ENCODE measurements at places on chromosomes 4 and X.

DNA sequence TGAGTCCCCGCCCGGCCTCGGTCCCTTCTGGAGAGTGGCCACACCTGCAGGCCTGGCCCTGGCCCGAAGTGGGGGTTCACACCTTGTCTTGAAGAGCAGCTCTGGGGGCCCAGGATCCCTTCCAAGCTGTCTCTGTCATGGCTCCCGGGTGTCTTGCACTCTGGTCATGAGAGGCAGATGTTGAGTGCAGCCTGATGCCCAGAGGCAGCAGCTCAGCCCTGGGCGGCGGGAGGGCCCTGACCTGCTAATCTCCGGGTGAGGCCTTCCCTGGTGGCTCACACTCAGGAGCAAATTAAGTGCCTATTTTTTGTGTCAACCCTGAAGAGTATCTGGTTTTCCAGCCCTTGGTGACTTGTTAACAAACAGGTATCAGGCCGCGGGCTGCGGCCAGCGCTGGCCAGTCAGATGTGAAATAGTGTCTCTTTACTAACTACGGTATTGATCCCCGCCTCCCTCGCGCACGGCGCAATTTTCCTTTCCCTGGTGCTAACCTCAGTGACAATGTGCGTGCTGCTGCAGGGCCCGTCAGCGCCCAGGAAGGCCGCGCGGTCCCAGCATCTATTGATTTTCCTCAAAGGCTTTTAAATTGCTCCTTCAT is 24.2 kb downstream of the NKX1-1 start:
- DNase-seq, result no peak

GRCh38 chr4:47278631-47279030 is 184.9 kb downstream of the COMMD8 start:
- no peak for DNase-seq

GRCh38 chr4:121370729-121371325 is 10.0 kb downstream of the QRFPR start:
- DNase-seq, result peak; percentile 50

GRCh38 chrX:41963348-41963747 is 40.0 kb upstream of the CASK start:
- peak; percentile 13 for DNase-seq

- DNase-seq, result no peak
Measured at GRCh38 chr4:173517781-173518424, 12.1 kb downstream of the HAND2 start.

DNA sequence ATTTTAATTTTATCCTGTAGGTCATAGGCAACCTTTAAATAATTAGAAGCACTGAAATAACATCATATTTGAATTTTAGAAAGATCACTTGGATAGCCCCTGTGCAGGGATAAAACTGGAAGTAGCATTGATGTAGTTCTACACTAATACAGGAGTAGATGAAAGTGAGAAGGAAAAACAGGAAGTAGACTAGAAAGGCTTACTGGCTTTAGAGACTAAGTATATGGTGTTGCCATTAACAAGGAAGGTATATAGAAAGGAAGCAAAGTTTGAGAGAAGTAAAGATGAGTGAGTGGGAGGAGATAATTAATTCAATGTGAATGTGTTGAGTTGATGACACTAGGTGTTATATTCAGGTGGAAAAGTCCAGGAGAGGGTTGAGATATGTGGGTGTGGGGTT is 73.1 kb upstream of the EPGN start:
- peak; percentile 46 for DNase-seq

DNA sequence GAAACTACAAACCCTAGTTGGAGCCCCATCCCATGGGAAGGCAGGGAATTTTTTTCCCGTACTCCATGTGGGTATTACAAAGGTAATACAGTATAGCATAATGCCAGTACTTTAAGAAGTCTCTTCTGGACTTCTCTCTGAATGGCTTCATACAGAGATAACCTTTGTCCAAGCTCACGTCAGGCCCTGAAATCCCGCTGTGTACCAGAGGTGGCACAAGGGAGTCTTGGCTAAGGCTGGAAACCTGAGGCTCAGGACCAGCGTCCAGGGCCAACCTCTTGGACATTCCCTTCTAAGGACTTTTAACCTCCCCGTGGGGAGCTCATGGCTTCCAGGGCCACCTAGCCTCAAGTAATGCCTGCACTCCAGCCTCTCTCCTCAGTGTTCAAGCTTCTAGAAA is 338.9 kb upstream of the FAM241A start:
- no peak for DNase-seq

- DNase-seq, result no peak
Measured at GRCh38 chr4:183563874-183564273, 59.0 kb downstream of the ING2 start.

GRCh38 chr4:70893790-70894189 is 8.4 kb upstream of the MOB1B start:
- no peak for DNase-seq

DNA sequence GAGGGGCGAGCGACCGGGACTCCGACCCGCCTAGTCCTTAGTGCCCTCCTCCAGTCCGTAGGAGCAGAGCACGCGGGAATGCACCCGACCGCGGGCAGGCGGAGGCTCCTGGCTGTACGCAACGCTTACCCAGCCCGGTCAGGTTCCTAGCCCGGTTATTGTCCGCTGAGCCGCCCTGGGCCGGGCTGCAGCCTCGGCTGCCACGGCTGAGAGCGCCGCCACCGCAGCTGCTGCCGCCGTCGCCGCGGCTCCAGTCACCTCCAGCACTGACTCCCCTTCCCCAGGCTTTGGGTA is at the start of gene AMER1:
Gene AMER1, minus strand, starts transcription at position 268 of the 294 bp plus-strand sequence. CDS start 12,422 bp downstream, outside the sequence.
- no peak for DNase-seq

- DNase-seq, result no peak
Measured at GRCh38 chr4:8748236-8748575, 123.4 kb downstream of the HMX1 start.

DNA sequence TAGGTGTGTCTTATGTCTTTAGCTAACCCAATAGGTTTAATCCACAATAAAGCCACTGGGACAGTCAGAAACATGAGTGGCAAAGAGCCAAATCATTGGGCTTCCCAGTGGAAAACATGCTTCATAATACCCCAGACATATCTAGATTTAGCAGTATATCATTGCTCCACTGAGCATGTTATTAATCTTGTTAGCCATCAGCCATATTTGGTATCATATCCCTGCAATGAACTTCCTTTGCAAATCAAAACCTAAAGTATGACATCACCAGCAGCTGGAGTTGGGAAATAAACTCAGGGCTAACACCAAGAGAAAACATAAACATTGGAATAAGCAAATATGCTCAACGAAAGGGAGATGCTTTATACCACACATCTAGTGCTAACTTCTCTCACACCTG is 280.8 kb upstream of the NOCT start:
- no peak for DNase-seq

- no peak for DNase-seq
Measured at GRCh38 chr4:11397146-11397545, 31.5 kb downstream of the HS3ST1 start.

- no peak for DNase-seq
Measured at GRCh38 chr4:156901871-156902270, 69.7 kb downstream of the PDGFC start.

- DNase-seq, result no peak
Measured at GRCh38 chr4:76716020-76716419, 181.9 kb downstream of the SOWAHB start.

DNA sequence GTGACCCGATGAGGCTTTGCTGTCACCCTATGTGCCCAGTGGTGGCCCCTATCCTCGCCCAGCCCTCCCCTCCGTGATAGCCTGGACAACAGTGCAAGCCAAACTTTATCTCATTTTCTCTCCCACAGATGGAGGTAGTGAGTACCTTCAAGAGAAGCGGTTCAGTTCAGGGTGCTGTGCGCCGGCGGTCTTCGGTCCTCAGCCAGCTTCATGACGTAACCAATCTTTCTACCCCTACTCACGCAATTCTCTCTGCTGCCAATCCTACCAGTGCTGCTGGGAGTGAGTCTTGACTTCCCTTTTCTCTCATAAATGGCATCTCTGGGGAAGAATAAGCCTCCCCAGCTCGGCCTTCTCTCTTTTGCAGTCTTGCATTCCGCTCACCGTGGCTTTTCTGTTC is 29.5 kb downstream of the CCNQ start:
- DNase-seq, result peak; percentile 93

DNA sequence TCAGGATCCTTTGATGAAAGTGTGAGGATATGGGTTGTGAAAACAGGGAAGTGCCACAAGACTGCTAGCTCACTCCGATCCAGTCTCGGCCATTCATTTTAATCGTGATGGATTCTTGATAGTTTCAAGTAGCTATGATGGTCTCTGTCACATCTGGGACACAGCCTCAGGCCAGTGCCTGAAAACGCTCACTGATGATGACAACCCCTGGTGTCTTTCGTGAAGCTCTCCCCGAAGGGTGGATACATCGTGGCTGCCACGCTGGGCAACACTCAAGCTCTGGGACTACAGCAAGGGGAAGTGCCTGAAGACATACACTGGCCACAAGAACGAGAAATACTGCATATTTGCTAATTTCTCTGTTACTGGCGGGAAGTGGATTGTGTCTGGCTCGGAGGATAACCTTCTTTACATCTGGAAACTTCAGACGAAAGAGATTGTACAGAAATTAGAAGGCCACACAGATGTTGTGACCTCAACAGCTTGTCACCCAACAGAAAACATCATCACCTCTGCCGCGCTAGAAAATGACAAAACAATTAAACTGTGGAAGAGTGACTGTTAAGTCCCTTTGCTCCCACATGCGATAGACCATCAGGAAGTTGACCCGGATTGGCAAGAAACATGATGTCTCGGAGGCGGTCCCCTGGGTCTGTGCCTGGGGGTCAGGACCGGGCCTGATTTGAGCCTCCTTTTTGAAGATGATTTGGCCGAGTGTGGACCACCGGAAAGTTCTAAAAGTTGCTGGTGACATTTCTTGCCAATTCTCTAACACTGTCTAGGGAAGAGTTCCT is 22.2 kb downstream of the LIAS start:
- DNase-seq, result peak; percentile 25

GRCh38 chr4:118277243-118277642 is 75.6 kb downstream of the PRSS12 start:
- DNase-seq, result no peak

DNA sequence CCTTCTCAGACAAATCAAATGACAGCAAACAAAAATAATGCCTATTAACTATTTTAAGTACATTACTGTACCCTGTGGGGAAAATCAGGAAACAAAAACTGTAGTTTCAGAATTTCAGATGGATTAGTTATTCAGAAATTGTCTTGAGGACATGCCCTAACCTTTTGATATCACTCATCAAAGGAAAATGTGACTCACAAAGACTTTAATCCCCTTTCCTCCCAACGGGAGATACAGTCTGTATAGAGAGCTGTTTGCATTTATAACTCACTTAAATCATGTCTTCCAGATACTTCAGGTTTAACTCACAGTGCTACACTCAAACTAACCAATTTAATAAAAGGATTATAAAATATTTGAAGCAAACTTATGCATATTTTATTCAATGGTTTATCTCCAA is 304.0 kb downstream of the MAPK10 start:
- no peak for DNase-seq

DNA sequence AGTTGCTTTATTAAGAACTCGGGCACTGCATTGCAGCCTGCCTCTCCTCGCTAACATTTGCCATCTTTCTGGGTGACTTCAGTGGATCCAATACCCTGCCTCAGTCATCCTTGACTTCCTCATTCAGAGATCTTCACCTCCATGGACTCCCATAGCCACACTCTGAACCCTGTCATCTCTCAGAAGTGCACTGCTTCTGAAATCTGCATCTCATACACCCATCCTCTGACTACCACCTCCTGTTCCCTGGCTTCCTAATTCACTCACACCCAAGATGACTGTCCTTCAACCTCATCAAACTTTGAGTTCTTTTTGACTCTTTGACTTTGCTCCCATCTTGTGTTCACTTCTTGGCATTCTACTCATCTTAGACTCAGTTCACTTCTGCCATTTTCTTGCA is 25.3 kb upstream of the CYBB start:
- no peak for DNase-seq

DNA sequence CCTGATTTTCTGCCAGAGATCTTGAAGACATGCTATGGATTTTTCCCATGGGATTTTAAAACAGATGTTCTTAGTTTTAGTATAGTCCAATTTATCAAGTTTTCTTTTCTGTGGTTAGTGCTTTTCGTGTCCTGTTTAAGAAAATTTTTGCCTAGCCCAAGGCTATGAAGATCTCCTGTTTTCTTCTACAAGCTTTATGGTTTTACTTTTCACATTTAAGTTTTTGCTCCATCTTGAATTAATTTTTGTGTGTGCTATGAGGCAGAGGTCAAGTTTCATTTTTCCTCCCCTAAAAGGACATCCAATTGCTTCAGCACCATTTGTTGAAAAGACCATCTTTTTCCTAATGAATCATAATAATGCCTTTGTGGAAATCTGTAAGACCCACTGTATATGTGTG is 65.6 kb downstream of the POLR2B start:
- DNase-seq, result no peak

DNA sequence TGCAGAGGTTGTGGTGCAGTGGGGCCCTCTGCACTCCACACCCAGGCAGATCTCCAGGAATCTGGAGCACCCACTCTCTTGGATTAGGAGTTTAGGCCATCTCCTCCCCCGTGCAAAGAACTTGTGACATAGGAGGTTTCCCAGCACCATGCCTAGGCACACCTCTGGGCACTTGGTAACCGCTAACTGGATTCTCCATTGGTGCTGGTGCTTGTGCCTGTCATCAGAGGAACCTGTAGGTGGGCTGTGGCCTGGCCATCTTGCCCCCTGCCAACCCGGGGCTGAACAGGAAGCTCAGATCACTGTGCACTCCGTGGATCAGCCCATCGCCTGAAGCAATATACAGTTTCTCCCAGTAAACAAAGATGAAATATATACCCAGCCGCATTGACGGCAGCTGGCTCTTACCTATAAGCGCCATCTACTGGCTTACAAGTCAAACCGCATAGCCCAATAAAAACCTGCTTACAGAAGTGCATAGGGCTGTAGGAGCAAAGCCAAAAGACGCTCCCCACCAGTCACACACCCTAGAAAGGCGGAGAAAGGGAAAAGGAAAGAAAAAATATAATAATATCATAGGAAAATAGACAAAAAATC is 19.1 kb upstream of the TEX13B start:
- peak; percentile 45 for DNase-seq

DNA sequence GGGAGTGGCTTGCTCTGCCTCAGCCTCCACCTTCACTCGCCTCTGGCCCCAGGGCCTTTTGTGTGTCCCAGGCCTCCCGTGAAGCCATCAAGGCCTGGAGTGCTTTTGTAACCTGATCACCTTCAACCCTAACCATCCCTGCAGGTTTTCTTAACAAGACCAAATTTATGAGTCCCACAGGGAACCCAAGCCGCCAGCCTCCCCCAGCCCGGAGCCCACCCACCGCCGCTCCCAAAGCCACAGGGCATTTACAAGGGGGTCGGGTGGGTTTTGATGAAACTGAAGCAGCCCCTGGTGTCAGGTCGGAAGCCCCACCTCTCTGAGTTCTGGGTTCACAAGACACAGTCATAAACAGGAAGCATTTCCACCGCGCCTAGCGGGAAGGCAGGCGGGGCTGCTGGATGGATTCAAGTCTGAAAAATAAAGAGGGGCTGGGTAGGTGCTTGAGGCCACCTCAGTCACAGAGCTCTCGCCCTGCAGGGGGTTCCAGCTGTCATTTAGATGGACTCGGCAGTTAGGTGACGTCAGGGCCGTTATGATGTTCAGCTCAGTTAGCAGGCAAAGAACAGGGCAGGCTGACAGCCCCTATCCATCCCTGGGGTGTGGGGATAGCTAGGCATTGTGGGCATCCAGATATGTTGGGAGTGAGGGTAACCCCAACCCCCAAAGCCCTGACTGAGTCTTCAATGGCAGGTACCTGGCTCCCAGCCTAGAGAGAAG is 128.5 kb downstream of the BCOR start:
- peak; percentile 54 for DNase-seq

- no peak for DNase-seq
Measured at GRCh38 chr4:111789901-111790640, 355.2 kb upstream of the FAM241A start.

- DNase-seq, result no peak
Measured at GRCh38 chr4:180041576-180041975, 2201.6 kb upstream of the TENM3 start.

- no peak for DNase-seq
Measured at GRCh38 chrX:119089619-119090018, 16.8 kb downstream of the CT47C1 start.
